ENCODE measurements at places on chromosomes 7 and 10. TPM values are rescaled to one million over a fixed set of nuclear protein-coding genes. Genes with fewer than 3 reads are reported as not detected.

DNA sequence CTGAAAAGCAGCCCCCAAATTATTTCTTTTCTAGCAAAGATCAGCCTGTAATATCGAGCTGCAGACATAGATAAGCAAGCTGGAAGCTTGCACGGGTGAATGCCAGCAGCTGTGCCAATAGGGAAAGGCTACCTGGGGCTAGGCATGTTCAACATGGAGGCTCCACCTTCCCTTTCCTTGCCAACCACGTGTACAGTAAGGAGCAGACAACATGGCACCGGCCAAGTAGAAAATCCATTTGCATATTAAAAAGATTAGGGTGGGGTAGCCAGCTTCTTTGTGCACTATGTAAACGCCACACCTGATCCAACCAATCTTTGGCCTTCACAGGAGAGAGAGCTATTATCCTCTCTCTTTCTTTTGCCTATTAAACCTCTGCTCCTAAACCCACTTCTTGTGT lies 56.7 kb upstream of the SEPHS1 start:
- DNase-seq = no peak

DNA sequence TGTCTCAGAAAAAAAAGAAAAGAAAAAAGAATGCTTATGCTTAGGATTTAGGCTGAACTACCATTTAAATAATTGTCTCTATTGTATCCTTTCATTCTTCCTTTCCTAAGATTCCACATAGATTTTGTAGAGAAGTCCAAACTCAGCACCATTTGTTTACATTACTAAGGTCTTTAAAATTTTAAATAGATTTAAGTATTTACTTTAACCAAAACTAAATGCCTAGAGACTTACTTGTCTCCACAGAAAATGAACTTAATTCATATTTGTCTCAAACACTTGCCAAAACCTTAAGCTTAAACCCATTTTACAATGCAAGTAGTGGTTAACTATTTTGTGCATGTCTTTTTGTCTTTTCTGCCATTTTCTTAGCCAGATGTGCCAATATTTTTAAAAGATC lies 54.1 kb upstream of the ABI1 start:
- DNase-seq = no peak

- no peak for DNase-seq
Observed at GRCh38 chr7:134447383-134447782, 11.5 kb downstream of the AKR1B1 start.

GRCh38 chr7:35036361-35037171 lies 719 bp downstream of the DPY19L1 start:
- DNase-seq = no peak

Gene WBP1L
- polyA plus RNA-seq = 29.9 TPM

Measured in H1 (cell line).